ENCODE measurements at places on chromosomes 5 and 9.

- ATAC-seq, result no peak
These were observed 372.7 kb upstream of the IRX1 start for GRCh38 chr5:3222924-3223323.

DNA sequence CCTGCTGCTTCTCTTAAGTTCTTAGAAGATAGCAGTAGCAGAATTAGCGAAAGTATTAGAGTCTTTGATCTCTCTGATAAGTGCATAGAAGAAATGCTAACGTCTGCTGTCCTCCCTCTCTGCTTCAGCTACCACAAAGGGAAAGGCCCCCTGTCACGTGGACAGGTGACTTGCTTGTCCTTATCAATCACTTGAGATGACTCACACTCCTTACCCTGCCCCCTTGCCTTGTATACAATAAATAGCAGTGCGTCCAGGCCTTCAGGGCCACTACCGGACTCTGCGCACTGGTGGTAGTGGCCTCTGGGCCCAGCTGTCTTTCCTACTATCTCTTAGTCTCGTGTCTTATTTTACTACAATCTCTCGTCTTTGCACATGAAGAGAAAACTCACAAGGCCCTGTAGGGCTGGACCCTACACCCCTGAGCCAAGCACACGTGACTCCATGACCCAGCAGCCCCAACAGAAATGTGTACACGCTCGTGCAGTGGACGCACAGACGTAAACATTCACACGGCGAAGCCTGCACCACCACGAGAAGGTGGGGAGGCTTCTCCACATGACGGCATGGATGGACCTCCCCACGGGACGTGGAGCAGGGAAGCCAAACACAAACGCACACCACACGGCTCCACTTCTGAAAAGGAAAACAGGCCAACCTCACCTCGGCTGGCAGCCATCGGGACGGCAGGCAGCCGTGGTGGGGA is 38.3 kb downstream of the PNPLA7 start:
- ATAC-seq, result no peak

- no peak for ATAC-seq
These were observed 92.1 kb downstream of the HCN1 start for GRCh38 chr5:45604092-45604491.

DNA sequence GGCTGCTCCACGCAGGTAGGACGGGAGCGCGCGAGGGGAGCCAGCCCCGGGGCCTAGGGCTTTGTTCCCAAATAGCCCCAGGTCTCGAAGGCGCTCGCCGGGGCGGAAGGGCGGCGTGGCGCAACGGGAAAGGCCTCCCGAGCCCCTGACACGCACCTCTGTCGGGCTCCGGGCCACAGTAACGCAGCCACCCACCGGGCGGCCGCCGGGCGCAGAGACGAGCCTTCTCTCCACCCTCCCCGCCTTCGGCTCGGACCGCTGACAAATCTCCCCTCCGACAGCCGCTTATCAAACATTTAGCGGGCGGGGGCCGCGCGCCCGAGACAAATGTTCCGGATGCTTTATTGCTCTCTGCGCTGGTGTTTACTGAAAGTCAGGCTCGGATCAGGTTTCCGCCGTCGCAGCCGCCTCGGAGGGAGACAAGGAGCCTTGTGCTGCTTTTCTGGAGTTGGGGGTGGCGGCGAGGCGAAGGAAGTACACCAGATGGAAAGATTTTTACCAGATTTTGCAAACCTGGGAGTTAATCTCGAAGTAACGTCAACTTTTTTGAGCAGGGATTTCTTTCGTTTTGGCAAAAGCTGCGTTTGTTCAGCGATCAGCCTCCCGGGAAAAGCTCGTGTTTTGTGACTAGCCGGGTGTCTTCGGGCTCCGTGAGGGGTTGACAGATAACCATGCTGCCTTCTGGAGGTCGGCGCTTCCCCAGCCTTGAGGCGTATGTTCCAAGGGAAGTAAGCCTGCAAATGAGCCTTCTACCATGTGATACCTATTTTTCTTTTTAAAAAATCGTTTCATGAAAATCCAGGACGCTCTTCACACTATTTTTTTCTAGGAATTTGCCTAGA is 950 bp downstream of the RGMB start:
- ATAC-seq, result peak; percentile 14

DNA sequence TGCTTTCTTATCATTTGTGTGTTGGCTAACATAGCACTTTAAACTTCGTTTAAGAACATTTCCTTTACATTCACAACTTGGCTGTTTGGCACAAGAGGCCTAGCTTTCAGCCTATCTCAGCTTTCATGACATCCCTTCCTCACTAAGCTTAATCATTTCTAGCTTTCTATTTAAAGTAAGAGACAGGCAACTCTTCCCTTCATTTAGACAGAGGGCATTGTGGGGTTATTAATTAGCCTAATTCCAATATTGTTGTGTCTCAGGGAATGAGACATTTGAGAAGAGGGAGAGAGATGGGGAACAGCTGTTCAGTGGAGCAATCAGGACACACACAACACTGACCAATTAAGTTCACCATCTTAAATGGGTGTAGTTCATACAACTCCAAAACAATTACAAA is 51.0 kb upstream of the OR2K2 start:
- no peak for ATAC-seq

DNA sequence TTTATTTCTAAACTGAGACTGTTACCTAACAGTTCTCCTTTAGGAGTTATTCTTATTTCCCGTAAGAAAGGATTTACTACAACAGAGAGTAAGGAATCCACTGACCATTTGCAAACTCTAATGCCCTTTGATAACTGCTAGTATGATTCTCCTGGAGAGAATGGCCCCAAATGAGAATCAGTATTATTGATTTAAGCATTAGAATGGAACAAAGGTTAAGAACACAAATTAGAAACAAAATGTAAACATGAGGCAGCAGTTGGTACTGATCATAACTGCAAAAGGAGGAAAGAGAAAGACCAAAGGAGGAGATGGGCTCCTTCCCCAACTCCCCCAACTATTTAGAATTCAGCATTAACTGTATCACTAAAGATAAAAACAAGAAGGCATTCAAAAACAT is 30.7 kb downstream of the PSIP1 start:
- no peak for ATAC-seq

- no peak for ATAC-seq
These were observed 424.2 kb downstream of the IRX1 start for GRCh38 chr5:4019841-4020240.

- no peak for ATAC-seq
These were observed 233.6 kb upstream of the EDIL3 start for GRCh38 chr5:84618262-84618661.

DNA sequence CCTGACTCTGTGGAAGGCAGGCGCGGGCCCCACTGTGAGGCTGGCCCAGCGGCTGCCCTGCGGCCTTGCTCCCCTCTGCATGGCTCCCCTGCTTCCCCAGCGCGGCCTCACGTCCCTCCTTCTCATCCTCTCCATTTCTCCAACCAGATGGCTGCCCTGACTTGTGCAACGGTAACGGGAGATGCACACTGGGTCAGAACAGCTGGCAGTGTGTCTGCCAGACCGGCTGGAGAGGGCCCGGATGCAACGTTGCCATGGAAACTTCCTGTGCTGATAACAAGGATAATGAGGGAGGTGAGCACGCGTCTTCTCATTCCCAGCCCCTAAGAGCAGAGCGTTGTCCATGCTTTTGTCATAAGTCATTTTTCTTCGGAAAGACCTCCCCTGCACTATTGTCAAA is 129.0 kb upstream of the WWC1 start:
- ATAC-seq, result no peak

DNA sequence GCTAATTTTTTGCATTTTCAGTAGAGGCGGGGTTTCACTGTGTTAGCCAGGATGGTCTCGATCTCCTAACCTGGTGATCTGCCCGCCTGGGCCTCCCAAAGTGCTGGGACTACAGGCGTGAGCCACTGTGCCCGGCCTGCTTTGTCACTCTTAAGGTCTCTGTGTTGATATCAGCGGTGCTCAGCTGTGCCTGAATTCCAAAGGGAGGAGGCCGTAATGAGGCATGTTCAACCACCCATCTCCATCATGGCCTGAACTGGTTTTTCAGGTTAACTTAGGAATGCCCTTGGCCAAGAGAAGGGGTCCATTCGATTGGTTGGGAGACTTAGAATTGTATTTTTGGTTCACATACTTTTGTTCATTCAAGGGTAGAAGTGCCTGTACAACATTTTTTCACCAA is 22.0 kb downstream of the HSD17B3 start:
- no peak for ATAC-seq

- ATAC-seq, result no peak
These were observed 1.5 kb downstream of the SV2C start for GRCh38 chr5:76084496-76085242.

DNA sequence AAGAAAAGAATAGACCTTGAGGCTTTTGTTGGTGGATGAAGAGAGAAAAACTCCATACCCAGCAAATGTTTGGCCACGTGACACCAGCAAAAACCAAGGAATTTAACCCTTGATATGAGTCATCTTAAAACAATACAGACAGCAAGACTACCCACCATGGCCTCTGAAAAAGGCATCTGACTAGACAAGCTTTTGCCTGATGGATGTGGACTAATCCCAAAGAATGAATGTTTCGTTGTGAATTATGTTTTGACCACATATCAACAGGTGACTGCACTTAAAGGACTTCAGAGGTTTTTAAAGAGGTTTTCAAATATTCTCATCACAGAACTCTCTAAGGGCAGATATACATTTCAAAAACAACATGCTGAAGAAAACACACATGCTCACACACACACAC is 33.0 kb upstream of the SLC1A3 start:
- no peak for ATAC-seq

GRCh38 chr5:119063579-119064379 is 7.1 kb upstream of the DMXL1 start:
- peak; percentile 93 for ATAC-seq

DNA sequence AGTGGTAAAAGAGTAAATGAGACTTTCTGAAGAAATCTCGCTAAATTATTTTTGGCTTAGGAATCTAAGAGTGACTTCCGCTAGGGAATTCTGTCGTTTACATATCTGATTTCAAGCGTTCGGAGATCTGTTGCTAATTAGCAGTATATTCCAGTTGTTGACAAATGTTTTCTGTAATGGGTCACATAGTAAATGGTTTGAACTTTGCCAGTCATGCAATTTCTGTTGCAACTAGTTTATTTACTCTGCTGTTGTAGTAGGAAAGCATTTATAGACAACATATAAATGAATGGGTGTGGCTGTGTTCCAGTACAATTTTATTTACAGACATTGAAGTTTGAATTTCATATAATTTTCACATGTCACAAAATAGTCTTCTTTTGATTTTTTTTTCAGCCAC is 57.4 kb upstream of the JAK2 start:
- no peak for ATAC-seq

- no peak for ATAC-seq
These were observed 226.0 kb downstream of the GAS1 start for GRCh38 chr9:86721226-86721781.

DNA sequence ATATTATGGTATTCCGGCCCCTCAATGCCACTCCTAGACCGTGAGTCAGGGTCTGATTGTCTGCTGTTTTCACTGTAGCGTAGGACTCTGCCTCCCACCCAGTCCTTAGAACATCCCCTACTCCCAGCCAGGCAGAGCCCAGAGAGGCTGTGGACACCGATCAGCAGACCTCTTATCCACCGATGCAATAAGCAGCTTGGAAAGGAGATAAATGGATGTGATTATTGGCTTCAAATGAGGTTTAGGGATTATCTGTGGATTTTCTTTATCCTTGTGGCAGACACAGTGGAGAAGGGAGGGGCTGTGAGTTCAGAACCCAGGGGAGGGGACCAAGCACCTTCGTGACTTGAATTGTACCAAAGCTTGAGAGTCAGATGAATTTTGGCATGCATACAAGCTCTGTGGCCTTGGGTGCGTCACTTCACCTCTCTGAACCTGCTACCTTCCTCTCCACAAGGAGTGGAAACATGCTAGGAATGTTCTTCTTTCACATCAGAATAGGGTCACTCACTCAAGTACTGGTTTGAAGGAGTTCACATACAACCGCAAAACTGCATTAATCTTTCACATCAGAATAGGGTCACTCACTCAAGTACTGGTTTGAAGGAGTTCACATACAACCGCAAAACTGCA is 83.1 kb upstream of the CPLX2 start:
- no peak for ATAC-seq

DNA sequence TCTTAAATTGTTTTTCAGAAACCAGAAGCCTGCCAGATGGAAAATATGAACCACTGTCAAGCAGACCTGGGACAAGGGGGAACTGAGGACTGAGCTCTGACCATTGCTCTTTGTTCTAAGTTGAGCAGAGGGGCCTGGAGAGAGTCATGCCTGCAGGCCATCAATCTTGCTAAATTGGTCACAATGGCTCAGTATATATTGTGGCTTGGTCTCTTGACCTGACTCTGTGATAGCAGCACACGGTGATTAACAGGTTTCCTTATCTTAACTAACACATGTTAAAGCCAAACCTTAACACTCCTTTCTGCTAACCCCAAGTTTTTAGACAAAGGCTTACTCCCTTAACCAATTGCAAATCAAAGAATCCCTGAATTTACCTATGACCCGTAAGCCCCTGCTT is 1281.2 kb upstream of the NUDT12 start:
- no peak for ATAC-seq

GRCh38 chr5:76483881-76484280 is 80.8 kb downstream of the IQGAP2 start:
- no peak for ATAC-seq

GRCh38 chr5:163190283-163190682 is 247.1 kb upstream of the CCNG1 start:
- ATAC-seq, result no peak

- ATAC-seq, result no peak
These were observed 62.3 kb downstream of the MAST4 start for GRCh38 chr5:66658516-66658915.

- no peak for ATAC-seq
These were observed 53.4 kb upstream of the IL6ST start for GRCh38 chr5:56048124-56048523.

DNA sequence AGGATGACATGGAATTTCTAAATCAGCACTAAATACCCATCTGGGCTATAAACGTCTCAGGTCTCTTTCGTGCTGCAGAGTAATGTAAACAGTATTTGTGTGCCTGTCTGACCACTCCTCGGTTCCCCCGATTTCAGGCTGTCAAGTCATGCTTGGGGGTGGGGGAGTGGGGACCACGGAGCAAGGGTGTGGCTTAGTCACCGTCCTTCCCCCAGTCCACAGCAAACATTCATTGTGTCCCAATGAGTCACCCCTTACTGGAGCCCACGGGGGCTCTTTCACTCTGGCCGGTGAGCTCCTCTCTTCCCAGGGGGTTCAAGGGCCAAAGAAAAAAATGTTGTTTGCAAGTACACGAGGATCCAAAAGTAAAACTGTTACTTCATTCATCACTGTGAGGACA is 72.4 kb upstream of the ICE1 start:
- ATAC-seq, result no peak

- no peak for ATAC-seq
These were observed 23.4 kb upstream of the FAM169A start for GRCh38 chr5:74889523-74890105.

- ATAC-seq, result no peak
These were observed 51.3 kb downstream of the ARHGEF37 start for GRCh38 chr5:149632311-149633251.

Data from activated CD4-positive, CD25-positive, alpha-beta regulatory T cell treated with anti-CD3 and anti-CD28 coated beads, Interleukin-2, amount 50 U/mL, for 24 hours (primary cell).